GF-D8 (cell line): ENCODE measurements at places on chromosomes 11 and 22.
A peak's percentile ranks its signal among the peaks of the same experiment; 100 is the strongest.

DNA sequence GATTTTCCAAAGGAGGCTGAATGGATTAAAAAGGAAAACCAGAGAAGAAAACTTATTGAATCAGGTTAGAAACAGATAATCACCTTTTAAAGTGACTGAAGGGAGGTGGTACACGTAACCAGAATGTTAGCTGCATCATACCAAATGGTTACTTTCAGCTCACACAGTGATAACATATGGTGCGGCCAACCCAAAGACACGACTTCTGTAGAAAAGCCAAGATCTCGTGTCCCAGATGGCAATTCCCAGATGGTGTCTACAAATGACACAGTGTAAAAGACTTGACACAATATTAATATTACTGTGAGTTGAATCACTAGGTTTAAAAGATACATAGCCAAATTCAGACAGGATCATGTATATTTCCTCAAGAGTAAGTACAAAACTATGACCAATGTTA is 5.2 kb downstream of the PPP2R1B start:
- DNase-seq, result no peak

DNA sequence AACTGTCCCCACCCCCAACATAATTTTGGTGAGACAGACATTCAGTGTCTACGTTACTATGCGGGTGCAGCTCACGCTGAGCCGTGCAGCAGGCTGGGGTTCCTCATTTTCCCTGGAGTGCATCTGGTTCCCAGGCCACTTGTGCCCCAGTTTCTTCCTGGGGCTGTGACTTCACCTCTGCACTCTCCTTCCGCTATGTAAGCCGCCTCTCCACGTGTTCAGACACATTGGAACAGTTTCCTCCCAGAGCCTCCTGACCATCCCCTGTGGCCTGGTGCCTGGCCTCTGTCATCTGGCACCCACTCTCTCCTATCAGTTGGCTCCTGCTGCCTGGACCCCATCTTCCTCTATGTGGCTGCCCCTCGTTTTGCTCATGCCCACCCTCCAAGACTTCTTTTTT is 46.2 kb upstream of the A4GALT start:
- DNase-seq, result no peak

DNA sequence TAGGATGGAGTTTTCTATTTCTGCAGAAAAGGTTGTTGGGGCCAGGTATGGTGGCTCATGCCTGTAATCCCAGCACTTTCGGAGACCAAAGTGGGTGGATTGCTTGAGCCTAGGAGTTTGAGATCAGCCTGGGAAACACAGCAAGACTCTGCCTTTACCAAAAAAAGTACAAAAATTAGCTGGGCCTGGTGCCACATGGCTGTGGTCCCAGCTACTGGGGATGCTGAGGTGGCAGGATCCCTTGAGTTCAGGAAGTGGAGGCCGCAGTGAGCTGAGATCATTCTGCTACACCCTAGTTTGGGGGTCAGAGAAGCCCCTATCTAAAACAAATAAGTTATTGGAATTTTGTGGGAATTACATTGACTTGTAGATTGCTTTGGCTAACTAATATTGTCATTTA is 71.7 kb downstream of the FDX1 start:
- no peak for DNase-seq

GRCh38 chr11:105937331-105937730 is 84.7 kb downstream of the MSANTD4 start:
- no peak for DNase-seq

DNA sequence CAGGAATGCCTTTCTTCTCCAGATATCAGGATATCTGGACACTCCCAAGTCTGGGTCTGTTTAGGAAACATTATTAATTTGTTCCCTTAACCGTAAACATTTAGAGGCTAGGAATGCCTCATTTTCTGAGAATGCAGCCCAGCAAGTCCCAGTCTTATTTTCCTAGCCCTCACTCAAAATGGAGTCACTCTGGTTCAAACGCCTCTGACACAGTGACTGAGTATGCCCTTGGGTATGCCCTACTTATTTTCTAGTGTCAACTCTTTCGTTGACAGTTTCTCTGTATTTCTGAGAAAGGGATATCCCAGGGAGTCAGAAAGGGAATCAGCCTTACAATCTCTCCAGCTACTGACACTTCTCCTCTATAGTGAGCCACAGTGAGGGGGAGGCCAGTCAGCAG is 16.0 kb upstream of the CCDC81 start:
- DNase-seq, result no peak

DNA sequence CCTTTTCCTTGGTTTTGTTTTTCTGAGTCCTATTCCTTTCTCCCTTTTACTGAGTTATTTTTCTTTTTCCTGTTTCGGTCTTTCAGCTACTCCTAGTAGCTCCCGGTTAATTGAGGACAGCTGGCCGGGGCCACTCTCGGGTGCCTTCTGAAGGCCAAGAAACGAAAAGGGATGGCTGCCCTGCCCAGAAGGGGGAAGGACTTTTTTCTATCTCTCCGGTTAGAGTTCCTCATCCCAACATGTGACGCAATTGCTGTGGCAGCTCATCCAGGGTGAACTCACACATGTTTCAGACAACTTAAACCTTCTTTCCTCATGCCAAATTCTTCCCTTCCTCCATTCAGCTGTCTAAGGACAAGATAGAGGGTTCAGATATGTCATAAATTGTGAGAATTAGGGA is 83.6 kb downstream of the PIWIL4 start:
- no peak for DNase-seq

DNA sequence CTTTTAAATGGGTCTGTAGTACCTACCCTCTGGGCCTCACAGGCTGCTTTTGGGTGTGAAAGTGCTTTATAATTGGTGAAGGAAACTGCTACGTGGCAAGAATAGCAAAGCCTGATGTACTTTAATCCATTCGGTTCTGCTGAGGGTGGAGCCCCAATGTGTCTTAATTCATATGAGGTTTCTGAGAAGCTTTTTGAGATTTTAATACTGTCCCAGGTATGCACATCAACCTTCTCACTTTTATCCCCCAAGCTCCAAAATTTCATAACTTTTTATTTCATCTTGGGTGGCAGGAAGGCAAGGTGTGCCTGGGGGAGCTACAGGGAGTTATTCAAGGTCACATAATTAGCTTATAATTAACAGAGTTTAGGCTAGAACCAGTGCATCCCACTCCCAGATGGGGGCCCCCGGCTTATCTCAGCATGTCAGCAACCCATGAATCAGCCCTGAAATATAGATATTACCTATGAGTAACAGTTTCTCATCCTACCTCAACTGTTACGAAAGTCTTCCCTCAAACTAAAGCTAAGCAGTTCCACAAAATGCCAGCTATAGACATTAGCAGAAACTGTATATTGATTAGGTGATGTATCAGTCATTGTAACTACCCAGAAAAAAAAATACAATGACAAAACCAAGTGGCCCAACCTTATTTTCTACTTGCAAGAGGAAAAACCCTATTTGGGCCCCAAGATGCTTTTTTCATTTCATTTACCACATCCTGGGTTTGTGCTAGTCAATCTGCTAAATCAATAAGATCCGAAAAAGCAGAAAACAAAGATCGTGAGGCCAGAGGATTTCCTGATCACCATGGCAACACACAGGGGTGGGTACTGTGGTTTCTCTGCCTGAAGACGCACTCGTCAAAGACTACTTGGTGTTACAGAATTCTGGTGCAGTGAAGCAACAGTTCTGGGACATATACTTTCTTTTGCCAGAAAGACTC is 26.7 kb downstream of the CD44 start:
- DNase-seq, result no peak

- no peak for DNase-seq
Observed at GRCh38 chr22:30491381-30491780, 14.1 kb downstream of the SEC14L4 start.

DNA sequence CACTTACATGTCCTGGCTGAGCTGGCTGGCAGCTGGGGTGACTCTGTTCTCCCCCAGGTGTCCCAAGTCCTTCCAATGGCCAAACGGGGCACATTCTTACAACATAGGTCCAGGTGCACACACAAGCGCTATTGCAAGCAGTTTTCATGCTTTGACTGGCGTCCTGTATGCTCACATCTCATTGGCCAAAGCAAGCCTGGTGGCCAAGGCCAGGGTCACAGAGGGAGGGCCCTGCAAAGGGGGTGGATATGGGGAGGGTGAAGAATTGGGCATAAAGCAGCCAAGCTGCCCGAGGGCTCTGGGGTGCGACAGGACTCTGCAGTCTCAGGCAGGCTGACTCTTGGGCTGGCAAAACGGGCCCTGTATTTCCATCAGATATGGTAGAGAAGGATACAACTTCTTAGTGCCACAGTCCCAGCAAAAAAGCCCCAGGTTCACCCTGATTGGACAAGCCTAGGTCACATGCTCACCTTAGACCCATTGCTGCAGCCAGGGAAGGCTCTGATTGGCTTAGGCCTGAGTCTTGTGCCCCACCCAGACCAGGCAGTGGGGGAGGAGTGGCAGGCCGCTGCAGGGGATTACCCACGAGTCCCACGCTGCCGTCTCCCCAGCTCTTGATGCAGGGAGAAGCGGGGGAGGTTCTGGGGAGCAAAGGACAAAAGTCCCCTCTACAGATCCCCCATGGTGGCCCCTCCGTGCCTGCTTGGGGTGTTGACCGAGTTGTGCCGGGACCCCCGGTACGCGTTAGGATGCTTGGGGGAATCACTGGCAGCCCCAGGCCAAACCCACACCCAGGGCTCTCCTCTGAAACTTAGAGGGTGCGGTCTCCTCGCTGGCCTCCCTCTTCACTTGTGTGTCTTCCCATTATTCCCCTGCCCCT is 110.8 kb downstream of the ARHGAP8 start:
- DNase-seq, result no peak

DNA sequence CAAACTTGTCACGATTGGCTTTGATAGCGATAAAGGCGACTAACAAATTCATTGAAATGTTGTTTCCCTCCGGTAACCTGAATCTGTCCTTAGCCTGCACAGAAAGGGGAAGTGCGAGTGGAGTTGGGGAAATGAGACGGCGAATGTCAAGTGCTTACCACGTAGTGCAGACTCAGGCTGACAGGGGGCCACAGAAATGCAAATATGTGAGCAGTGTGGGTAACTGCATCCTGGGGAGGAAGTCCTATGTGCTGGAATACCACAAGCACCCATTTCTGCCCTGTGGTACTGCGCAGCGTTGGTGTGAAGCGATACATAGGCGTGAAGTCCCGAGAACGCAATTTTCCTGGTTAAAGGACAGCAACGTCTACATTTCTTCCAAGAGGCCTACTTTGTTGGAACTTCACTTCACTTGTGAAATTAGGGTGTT is 869 bp upstream of the EIF4ENIF1 start:
- DNase-seq, result peak; percentile 92

DNA sequence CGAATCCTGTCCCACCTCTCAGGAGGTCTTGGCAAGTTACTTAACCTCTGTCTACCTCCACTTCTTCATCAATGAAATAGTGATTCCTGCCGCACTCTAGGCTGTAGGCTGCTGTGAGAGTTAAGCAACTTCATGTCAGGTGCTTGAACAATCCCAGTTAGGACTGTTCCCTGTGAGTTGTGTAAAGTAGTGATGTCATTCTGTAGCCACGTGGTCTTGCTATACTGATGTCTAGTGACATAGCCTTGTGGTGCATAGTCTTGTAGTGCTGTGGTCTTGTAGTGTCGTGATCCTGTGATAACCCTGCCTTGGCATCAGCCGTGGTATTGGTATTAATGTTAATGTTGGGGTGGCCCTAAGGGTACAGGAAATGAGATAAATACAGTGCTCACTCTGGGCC is 30.3 kb upstream of the PRR5 start:
- no peak for DNase-seq

DNA sequence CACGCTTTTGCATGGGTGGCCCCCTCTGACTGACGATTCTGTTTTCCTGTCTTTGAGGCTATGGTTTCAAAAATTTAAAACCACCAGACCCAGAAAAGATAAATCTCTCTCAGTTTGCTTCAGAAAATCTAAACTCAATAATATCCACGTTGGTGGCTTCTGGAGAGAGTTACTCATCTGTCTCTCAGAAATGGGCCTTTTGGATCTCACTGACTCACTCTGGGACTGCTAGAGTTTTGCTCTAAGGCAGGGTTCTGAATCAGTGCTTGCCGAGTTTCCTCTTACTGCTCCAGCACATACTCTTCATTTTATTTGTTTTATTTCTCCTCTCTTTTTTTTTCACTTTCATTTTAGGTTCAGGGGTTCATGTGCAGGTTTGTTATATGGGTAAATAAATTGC is 305.7 kb downstream of the BLID start:
- DNase-seq, result no peak

DNA sequence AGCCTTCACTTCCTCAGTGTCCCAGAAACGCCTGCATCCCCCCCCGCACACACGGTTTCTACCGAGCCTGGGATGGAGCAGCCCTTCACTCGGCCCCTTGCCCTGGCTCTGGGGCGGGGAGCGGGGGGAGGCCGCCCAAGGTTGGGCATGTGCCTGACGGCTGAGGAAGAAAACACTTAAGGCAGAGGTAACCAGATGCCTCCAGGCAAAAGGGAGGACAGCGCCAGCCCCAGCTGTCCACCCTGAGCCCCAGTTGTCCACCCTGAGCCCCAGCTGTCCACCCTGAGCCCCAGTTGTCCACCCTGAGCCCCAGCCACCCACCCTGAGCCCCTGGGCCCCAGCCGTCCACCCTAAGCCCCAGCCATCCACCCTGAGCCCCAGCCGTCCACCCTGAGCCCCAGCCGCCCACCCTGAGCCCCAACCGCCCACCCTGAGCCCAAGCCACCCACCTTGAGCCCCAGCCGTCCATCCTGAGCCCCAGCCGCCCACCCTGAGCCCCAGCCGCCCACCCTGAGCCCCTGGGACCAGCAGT is 3.8 kb upstream of the TTLL8 start:
- DNase-seq, result peak; percentile 96

GRCh38 chr22:30636226-30637077 is 871 bp downstream of the SLC35E4 start:
- DNase-seq, result no peak

- no peak for DNase-seq
Observed at GRCh38 chr22:30193031-30193775, 53.4 kb downstream of the LIF start.

DNA sequence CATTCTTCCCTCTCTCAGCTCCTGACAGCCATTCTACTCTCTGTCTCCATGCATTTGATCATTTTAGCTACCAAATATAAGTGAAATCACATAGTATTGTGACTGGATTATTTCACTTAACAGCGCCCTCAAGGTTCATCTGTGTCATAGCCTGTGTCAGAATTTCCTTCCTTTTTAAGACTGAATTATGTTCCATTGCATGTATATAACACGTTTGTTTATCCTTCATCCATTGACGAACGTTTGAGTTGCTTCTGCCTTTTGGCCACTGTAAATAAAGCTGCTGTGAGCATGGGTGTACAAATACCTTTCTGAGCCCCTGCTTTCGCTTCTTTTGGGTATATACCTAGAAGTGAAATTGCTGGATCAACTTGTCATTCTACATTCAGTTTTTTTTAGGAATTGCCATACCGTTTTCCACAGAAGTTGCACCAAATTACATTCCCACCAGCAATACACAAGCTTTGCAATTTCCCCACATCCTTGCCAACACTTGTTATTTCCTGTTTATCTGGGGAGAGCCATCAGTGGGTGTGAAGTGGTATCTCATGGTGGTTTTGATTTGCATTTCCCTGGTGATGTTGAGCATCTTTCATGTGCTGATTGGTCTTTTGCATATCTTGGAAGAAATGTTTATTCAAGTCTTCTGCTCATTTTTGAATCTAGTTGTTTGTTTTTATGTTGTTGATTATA is 17.5 kb downstream of the GLB1L2 start:
- DNase-seq, result no peak
